ENCODE measurements at places on chromosomes 16 and 17.

GRCh38 chr16:21163576-21163975, 5.1 kb downstream of the LDAF1 start:
- DNase-seq, result no peak

GRCh38 chr17:50199211-50199802, 2.1 kb downstream of the COL1A1 start:
- DNase-seq, result no peak

DNA sequence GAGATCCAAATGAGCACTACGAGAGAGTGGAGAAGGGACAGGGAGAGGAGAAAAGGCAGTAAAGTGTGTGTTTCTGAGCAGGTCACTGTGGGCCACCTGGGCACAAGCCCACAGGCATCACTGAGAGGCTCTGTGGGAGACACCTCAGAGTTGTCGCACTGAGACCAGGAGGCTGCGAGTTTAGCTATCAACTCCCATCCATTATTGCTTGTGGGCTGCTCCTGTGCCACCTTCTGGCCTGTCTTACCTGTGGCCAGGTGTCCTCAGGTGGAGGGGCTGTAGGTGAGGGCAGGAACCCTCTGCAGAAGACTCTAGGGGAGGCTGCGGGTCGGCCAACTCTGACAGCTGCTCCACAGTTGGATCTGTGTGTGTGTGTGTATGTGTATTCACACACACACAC, 2.5 kb upstream of the PRR29 start:
- no peak for DNase-seq

- no peak for DNase-seq
Observed at GRCh38 chr17:54985476-54985875, 16.9 kb downstream of the STXBP4 start.

GRCh38 chr16:75317532-75317931, 66.1 kb upstream of the BCAR1 start:
- DNase-seq, result no peak

DNA sequence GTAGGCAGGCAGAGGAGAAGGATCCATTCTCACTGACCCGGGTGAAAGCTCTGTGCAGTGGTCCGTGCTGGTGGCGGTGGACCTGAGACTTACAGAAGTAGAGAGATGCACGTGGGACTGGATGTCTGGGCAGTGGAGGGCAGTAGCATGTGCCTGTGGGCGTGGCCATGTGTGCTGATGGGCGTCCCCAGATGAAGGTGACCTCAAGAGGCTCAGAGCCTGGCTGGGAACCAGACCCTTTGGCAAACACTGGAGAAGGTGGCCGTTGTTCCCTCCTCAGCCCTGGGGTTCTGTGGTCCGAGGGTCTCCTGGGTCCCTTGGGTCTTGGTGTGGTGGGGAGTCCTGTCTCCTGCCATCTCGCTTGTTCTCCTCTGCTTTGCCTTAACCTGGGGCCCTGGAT, 15.6 kb downstream of the WSCD1 start:
- DNase-seq, result no peak

- DNase-seq, result no peak
Observed at GRCh38 chr16:53936529-53936928, 232.6 kb downstream of the FTO start.

DNA sequence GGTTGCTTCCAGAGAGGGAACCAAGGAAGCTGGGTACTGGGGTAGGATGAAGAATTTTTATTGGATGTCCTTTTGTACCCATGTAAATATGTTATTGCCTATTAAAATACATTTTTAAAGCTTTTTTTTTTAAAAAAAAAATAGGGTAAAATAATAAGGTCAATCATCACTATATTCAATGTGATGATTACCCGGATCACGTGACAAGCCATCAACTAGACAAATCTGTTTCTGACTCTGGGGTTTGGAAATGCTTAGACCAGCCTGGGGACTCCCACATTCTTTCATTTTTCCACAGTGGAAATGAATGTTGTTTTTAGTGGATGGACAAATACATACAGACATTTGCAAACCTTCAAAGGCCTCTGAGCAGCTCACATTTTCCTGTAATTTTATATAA, 79.9 kb upstream of the KIFC3 start:
- DNase-seq, result no peak

DNA sequence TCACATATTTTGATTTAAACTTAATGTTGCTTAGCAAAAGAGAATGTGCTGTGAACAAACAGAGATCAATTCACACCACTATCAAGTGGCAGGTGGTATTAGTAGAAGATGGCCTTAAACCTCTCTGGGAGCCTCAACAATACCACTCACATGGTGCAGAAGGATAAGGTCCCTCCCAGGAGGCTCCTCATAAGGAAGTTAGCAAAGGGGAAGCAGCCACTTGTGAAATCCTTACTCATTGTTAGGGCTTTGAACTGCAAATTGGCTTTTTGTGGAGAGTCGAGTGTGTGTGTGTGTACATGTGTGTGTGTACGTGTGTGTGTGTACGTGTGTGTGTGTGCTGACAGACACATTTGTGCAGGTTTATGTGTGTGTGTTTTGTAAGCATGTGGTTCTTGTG, 48.9 kb upstream of the ASIC2 start:
- DNase-seq, result no peak

DNA sequence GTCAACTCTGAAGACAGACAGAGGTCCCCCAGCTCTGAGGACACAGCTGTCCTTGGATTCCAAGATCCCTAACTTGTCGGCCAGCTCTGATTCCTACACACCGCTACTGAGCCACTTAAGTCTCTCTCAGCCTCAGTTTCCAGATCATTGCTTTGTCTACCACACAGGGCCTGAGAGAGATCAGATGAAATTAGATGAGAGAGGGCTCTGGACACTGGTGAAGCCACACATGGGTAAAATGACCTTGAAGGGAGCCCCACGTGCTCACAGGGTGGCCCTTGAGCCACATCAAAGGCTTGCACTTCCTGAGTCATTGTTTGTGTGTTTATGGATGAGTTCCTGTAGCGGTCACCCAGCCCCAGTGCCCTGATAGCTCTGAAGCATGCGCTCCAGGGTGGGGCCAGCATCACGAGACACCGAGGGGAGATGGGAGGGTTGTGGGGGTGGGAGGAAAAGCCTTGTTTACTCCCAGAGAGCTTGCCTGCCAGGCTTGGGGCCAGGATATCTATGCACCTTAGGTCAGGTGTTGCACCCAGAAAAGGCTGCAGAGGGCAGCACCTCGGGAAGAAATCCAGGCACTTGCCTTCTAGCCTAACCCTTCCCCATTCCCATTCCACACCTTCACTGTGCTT, 32.7 kb upstream of the SLC6A2 start:
- DNase-seq, result no peak

DNA sequence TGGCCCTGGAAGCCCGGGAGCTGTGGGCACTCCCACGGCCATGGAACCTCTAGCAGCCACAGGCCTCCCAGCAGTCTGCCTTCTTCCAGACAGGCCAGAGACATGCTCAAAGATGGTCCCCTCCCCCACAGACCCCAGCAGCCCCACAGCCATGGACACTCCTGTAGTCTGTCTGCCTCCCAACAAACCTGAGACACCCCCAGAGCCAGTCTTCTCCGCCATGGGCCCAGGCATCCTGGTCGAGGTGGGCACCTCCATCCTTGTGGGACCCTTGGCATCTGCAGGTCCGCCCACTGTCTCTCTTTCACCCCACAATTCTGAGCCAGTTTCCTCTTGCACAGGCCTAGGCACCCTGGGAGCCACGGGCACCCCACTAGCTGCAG, 3.1 kb downstream of the KIAA0753 start:
- no peak for DNase-seq

DNA sequence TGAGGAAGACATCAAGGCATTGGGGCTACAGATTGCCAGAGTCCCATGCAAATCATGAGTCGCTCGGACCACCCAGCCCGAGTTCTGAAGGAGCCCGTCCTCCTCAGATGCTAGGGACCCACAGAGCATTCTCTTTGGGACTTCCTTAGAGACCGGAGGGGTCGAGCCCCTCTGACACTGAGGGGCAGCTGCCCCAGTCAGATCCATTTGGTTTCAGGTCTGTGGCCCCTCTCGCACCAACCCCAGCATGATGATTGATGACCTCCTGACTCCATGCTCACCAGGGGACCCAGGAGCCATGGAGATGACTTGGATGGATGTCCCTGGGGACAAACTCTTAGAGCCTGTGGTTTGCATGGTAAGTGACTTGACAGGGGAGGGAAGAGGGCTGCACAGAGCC, 8.0 kb downstream of the PDF start:
- DNase-seq, result no peak

GRCh38 chr16:84486551-84487235, 17.8 kb downstream of the MEAK7 start:
- DNase-seq, result no peak

DNA sequence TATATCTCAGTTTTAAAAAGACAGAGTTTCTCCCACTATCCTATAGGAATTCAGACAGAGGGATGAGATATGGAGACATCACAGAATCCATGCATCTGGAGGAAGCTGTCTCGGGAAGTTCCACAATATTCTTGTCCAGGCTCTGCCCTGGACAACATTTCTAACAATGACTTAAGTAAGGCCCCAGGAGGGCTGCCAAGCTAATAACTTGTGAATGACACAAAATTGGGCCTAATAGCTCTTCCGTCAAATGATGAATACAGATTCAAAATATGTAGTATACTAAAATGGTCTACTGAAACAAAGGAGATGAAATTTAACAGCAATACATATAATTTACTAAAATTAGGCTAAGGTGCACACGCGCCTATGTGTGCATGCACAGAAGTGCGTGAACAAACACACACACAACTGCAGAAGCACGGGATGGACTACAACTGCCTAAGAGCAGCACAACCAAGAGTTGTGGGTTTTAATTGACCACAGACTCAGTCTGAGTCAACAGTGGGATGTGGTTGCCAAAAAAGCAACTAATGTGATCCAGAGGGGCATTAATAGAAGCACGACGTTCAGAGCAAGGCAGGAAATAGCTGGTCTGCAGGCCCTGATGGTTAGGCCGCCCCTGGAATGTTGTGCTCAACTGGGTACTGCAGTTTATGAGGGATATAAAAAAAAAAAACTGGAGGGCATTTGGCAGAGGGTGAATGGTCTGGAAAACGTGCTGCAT, 26.3 kb upstream of the HS3ST2 start:
- DNase-seq, result no peak

DNA sequence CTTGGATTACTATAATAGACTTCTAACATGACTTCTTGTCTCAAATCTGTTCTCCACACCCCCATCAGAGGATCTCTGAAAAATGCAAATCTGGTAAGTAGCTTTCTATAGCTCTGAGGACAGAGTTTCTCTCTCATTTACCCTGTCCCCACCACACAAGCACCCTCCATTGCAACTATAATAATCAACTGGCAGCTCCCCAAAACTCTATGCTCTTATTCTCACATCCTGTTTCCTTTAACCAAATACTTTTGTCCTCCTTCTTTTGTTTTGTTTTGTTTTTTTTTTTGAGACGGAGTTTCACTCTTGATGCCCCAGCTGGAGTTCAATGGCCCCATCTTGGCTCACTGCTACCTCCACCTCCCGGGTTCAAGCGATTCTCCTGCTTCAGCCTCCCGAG, 73.4 kb downstream of the HELZ start:
- no peak for DNase-seq

- no peak for DNase-seq
Observed at GRCh38 chr17:51159604-51160003, 6.2 kb downstream of the NME1 start.

DNA sequence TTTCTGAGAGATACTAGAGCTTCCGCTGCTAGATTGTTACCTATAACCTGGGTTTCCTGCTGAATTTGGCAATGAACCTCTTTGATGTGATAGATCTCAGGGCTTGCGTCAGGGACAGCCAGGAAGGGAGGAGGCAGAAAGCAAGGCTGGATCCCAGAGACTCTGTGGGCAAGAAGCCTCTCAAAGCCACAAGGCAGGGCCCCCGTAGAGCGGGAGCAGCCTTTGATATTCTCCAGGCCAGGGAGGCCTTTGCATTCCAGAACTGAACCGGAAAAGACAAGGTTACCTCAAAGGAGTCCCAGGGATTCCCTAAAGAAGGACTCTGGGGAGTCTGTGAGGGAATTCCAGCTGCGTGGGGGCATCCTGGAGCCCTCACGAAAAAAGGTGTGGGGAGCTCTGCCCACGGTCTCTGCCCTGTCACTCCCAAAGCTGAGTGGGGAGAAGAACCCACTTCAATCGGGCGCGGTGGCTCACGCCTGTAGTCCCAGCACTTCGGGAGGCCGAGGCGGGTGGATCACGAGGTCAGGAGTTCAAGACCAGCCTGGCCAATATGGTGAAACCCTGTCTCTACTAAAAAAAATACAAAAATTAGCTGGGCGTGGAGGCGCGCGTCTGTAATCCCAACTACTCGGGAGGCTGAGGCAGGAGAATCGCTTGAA, 14.3 kb upstream of the SCIMP start:
- no peak for DNase-seq

DNA sequence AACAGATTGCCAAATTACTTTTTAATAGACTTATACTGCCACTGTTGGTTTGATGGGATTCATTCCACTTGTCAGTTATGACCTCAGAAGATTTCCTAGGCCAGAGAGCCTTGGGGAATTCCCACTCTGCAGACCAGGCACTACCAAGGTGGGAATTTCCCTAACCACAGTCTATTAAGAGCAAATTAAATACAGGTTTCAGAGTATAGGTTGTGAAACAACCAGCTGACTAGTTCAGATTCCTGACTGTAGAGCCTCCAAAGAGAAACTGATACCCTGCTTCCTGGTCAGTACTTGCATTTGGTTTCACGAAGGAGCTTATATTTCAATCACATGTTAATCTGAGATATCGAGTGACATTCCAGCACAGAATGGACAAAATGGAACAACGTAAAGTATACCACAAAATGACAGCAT, 186.5 kb downstream of the STX8 start:
- no peak for DNase-seq

DNA sequence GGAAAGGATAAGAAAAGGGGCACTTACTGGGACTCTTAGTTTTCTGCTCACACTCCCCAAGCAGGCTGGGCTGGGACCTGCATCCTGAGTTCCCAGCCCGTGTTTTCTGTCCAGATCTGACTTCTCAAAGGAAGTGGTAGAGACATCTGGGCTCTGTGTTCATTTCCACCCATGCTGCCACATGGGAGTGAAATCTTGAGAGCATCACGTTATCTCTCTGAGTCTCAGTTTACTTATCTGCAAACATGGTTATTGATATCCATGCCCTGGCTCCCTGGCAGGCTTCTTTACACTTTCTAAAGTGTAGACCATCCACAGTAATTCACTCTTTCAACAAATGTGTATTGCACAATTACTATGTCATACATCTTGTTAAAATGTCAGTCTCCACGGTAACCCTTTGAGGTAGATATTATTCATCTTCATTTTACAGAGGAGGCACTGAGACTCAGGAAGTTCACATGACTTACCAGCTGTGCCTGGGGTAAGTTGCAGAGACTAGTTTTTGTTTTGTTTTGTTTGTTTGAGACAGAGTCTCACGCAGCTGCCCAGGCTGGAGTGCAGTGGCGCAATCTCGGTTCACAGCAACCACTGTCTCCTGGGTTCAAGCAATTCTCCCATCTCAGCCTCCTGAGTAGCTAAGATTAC, 3.4 kb downstream of the ZNF688 start:
- DNase-seq, result no peak

GRCh38 chr17:80991645-80992076, at the start of gene CHMP6:
CHMP6 (plus strand) TSS chr17:80991841; CDS start chr17:80991919, 78 bp downstream.
- DNase-seq, result peak; percentile 83

- no peak for DNase-seq
Observed at GRCh38 chr16:55495616-55496289, 13.1 kb upstream of the LPCAT2 start.

GRCh38 chr17:37405955-37406634, 541 bp downstream of the ACACA start:
- no peak for DNase-seq

Measured in ovary (tissue), 10 donors.